ENCODE measurements at places on chromosomes 4 and X.

- no peak for DNase-seq
Measured at GRCh38 chr4:5444918-5445517, 263.3 kb downstream of the EVC2 start.

GRCh38 chr4:95998311-95998710, 158.4 kb downstream of the PDHA2 start:
- no peak for DNase-seq

GRCh38 chrX:68440442-68440841, 7.1 kb upstream of the OPHN1 start:
- DNase-seq, result no peak

GRCh38 chrX:114075073-114075673, 508.7 kb upstream of the HTR2C start:
- no peak for DNase-seq

DNA sequence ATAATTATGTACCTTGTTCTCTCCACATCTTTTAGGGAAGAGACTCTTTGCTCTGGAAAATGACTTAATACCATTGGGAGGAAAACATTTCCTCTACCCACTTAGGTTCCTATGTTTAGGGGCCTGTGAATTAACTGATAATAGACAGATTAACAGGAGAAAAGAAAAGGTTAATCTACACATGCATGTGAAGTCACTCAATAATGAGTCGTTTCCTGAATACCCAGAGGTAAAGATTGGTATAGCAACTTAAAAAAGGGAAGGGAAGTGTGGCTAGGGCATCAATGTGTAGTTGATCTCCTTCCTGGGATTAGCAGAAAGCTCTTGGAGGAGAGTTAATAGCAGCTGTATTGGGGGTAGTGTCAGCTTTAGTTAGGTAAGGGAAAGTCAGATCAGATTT, 419.5 kb upstream of the ATOH1 start:
- no peak for DNase-seq

GRCh38 chr4:158146736-158147135, 26.1 kb downstream of the GASK1B start:
- no peak for DNase-seq

GRCh38 chr4:37903901-37904300, 13.0 kb downstream of the TBC1D1 start:
- DNase-seq, result no peak

- DNase-seq, result no peak
Measured at GRCh38 chr4:151472711-151473110, 63.7 kb downstream of the FHIP1A start.

- no peak for DNase-seq
Measured at GRCh38 chr4:41189666-41190065, 24.7 kb downstream of the APBB2 start.

- no peak for DNase-seq
Measured at GRCh38 chrX:134545510-134545909, 85.5 kb downstream of the HPRT1 start.

GRCh38 chrX:152197465-152197864, 59.1 kb upstream of the MAGEA10 start:
- DNase-seq, result no peak

- DNase-seq, result no peak
Measured at GRCh38 chr4:82528868-82529267, 32.9 kb downstream of the TMEM150C start.

GRCh38 chrX:108442901-108443464, 3.3 kb downstream of the COL4A5 start:
- no peak for DNase-seq

- DNase-seq, result no peak
Measured at GRCh38 chr4:11702886-11703557, 274.3 kb upstream of the HS3ST1 start.

Measured in NCI-H2107 (cell line).